ENCODE measurements at places on chromosomes 1 and 21.

DNA sequence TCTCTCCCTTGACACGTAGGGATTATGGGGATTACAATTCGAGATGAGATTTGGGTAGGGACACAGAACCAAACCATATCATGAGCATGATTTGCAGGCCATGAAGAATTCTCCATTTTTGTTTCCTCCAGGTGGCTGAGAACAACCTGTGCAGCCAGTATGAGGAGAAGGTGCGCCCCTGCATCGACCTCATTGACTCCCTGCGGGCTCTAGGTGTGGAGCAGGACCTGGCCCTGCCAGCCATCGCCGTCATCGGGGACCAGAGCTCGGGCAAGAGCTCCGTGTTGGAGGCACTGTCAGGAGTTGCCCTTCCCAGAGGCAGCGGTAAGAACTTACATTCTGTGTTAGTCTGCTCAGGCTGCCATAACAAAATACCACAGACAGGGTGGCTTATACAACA, 9.7 kb downstream of the MX1 start:
- DNase-seq, result no peak

DNA sequence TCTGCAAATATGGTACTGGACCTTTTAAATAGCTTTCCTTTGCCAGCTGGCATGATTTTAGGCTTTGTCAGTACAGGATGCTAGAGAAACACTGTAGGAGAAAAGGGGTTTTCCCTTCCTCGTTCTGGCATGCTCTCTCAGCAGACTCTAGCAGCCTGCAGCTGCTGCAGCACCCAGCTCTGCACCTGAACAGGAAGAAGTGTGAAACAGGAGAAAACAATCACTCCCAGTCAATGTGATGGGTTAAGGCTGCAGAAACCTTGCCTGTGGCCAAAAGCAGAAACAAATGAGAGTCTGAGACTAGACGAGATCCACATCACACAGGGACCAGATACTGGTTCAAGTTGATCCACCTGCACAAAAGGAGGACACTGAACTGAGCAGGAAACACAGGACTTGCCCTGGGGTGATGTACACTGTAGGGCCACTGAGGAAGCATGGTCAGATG, 21.2 kb downstream of the OVGP1 start:
- no peak for DNase-seq

GRCh38 chr1:3831689-3832088, 25.3 kb downstream of the CEP104 start:
- no peak for DNase-seq

GRCh38 chr1:172969611-172970010, 81.1 kb downstream of the TNFSF18 start:
- DNase-seq, result no peak

DNA sequence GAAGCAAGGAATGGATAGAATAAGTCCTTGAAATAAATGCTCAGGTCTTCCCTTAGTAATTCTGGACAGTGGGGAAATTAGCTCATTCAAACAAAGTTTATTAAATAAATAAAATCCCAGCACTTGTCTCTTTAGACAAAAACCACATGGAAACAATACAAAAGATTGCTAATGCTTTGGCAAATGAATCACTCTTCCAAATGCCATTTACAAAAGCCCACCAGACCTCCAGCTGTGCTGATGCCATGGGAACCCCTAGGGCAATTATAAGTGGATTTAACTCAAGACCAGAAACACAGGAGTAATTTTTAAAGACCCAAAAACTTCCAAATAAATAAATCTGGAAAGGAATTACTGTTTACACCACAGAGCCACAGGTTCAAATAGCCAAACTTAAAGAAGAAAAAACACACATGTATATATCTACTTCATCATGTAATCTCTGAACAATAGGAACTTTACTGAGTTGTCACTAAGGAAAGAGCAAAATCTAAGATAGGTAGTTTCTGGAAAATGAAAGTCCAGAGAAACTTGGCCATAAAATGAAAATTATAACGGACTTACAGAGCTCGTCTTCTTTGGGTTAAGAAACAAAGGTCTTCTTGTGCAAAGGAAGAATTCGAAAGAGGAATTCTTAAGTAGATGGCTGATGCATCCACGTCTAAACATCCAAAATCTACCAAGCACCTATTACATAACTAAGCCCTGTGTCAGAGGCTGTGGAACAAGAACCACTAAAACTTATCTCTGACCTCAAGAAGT, 399.4 kb downstream of the SMYD3 start:
- DNase-seq, result no peak

Data from NCI-H1417 treated with DMSO at 0.1 percent for 48 hours (cell line).